ENCODE measurements at places on chromosomes 16 and 17.

DNA sequence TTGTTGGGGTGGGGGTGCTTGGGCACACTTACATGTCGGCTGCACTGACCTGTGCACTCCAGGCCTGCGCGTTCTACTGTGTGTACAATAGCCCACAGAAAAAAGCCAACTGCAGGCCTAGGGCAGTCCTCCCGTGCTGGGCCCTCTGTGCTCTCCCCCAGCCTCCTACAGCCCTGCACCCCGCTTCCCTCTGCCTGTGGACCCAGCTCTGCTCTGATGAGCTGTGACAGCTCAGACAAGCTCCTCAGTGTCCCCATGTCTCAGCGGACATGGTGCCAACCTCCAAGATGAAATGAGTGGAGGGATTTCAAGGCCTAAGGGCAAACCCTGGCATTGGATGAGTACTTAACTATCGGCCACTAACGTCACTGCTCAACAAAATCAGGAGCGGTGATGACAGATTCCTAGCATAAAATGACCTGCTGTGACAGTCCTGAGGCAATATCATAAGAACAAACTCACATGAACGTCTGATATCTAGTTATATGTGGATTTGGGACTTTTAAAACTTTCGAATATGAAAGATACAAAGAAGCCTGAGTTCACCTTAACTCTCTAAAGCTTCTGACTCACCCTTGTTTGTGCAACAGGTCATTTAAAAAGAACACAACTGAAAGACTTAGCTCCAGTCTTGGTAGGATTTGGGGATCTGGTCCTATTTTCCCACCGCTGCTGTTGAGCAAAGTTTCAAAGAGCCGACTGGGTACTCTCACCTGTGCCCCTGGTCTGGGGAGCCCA, 34.7 kb downstream of the CCDC57 start:
- no peak for DNase-seq

DNA sequence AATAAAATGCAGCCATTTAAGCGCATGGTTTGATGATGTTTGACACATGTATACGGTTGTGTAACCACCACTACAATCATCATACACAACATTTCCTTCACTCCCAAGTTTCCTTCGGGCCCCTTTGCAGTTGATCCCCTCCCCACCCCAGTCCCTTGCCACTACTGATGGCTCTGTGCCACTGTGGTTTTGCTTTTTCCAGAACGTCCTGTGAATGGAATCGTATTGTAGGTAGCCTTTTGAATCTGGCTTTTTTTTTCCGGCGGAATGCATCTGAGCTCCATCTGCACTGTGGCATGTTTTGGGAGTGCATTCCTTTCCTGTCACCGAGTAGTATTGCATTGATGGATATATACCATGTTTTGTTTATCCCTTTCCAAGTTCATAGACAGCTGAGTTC, 15.1 kb upstream of the MAP2K3 start:
- DNase-seq: no peak

GRCh38 chr17:71447644-71448043, 673.2 kb upstream of the SOX9 start:
- no peak for DNase-seq

DNA sequence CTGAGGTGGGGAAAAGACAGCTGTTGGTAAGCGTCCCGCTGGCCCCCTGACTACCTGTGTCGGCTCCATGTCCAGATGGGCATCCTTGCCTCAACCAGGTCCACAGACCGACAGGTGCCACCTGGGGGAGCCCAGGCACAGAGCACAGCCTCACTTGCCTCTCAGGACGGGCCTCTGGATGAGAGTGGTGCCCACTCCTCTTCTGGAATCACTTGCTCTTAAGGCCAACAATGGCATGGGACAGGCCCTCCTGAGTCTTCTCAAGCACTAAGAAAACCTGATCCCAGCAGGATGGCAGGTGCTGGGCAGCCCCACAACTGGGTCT, 17.2 kb downstream of the SLC16A3 start:
- DNase-seq: no peak

Measured in NCI-H2081 treated with DMSO at 0.1 percent for 48 hours (cell line).